ENCODE measurements at places on chromosomes 1 and 21. TPM values are rescaled to one million over a fixed set of nuclear protein-coding genes. Genes with fewer than 3 reads are reported as not detected.

- H3K27me3 ChIP-seq: no peaks in the 10 kb centered on the region
- H3K27ac ChIP-seq: no peak overlapping the region
- no peaks in the 10 kb centered on the region for H3K36me3 ChIP-seq
- DNase-seq: no peak
- no peak overlapping the region for H3K4me3 ChIP-seq
These were observed 81.2 kb downstream of the SIPA1L2 start for GRCh38 chr1:232548691-232549090.

TINAGL1 gene
- not detected for total RNA-seq

GRCh38 chr1:76500116-76500515 is 367.2 kb upstream of the ST6GALNAC5 start:
- H3K36me3 ChIP-seq: no peaks in the 10 kb centered on the region
- no peak overlapping the region for H3K4me3 ChIP-seq
- no peak for DNase-seq
- peaks cover 10% of the 10 kb centered on the region for H3K4me1 ChIP-seq
- no peak overlapping the region for H3K27ac ChIP-seq
- H3K27me3 ChIP-seq: no peaks in the 10 kb centered on the region

- DNase-seq: no peak
- no peak overlapping the region for H3K27ac ChIP-seq
- H3K4me3 ChIP-seq: no peak overlapping the region
These were observed 87.4 kb downstream of the GLUL start for GRCh38 chr1:182304218-182304617.

ATAD3A gene
- total RNA-seq: 98.7 TPM

GADD45A gene
- total RNA-seq: 36.2 TPM

- H3K4me3 ChIP-seq: peak overlapping the region; percentile 91
- H3K27ac ChIP-seq: peak overlapping the region; percentile 47
- no peaks in the 10 kb centered on the region for H3K27me3 ChIP-seq
- peaks cover 46% of the 10 kb centered on the region for H3K4me1 ChIP-seq
- no peaks in the 10 kb centered on the region for H3K36me3 ChIP-seq
- peak; percentile 72 for DNase-seq
These were observed 9.3 kb downstream of the MAP3K6 start for GRCh38 chr1:27357281-27358037.

DISP1 gene
- 2.5 TPM for total RNA-seq

GRCh38 chr1:172951730-172952365 is 98.9 kb downstream of the TNFSF18 start:
- no peak for DNase-seq
- H3K27ac ChIP-seq: no peak overlapping the region
- H3K4me3 ChIP-seq: no peak overlapping the region
- H3K4me1 ChIP-seq: peaks cover 6% of the 10 kb centered on the region
- H3K27me3 ChIP-seq: no peaks in the 10 kb centered on the region
- no peaks in the 10 kb centered on the region for H3K36me3 ChIP-seq

DNA sequence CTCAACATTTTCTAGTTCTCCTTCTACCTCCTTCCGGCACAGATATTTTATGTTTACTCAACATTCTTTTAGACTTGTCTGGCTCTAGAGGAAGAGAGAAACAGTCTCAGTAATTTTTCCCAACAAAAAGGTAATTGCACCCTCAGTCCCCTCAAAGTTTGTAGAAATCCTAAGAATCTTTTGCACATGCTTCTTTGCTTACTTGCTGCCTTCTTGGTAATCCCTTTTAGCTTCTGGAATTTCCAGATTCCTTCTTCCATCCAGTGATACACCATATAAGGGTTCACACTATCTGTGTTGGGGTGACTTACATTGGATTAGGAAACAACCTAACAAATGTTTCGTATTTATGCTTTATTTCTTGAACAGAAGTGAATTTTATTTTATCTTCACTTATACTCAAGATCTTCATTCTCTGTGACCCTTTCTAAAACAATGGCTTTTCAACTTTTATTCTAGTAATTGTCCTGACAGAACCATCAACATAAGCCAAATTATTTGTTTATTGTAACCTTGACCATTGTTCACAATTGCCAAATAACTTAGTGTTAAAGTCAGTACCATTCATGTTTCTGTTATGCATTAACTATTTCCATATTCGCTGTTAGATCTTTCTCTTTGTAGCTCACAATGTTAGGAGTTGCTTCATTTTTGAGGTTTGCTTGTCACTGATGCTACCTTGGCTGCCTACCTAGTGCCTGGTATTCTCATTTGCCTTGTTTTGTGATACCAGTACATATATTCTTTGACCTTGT is 238.1 kb downstream of the HMCN1 start:
- no peak overlapping the region for H3K27ac ChIP-seq
- no peaks in the 10 kb centered on the region for H3K27me3 ChIP-seq
- no peaks in the 10 kb centered on the region for H3K4me1 ChIP-seq

DNA sequence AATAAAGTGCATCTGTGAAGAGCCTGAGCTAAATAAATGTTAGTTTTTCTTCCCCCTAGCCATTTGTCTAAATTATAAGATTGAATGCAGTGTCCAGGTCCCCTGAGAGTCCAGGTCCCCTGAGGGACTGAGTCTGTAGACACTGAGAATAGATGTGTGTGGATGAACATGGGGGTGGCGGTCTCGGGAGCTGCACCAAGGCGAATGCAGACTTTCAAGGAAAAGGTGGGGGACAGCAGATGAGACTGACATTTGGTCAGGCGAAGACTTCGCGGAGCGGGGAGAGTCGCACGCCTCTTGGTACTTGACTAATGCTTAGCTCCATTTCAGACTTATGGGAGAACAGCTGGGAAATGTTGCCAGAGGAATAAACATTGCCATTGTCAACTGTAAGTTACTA is 17.7 kb upstream of the MX2 start:
- no peaks in the 10 kb centered on the region for H3K36me3 ChIP-seq
- no peak for DNase-seq

DNA sequence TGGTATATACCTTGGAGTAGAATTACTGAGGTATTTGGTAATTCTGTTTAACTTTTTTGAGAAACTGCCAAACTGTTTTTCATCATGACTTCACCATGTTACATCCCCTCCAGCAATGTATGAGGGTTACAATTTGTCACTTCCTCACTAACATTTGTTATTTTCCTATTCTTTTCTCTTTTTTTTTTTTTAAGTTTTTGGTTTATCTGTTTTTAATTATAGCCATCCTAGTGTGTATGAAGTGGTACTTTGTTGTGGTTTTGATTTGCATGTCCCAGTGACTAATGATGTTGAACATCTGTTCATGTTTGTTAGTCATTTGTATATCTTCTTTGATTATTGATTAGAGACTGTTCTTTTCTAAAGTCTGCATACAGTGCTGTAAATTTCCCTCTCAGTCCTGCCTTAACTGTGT is 147.3 kb downstream of the HS2ST1 start:
- no peak for DNase-seq
- no peaks in the 10 kb centered on the region for H3K27me3 ChIP-seq
- H3K4me3 ChIP-seq: no peak overlapping the region
- H3K4me1 ChIP-seq: no peaks in the 10 kb centered on the region

GRCh38 chr1:11421443-11421842 is 57.5 kb upstream of the DISP3 start:
- no peaks in the 10 kb centered on the region for H3K36me3 ChIP-seq
- H3K4me3 ChIP-seq: no peak overlapping the region
- no peak overlapping the region for H3K27ac ChIP-seq
- no peaks in the 10 kb centered on the region for H3K27me3 ChIP-seq
- no peak for DNase-seq

DNA sequence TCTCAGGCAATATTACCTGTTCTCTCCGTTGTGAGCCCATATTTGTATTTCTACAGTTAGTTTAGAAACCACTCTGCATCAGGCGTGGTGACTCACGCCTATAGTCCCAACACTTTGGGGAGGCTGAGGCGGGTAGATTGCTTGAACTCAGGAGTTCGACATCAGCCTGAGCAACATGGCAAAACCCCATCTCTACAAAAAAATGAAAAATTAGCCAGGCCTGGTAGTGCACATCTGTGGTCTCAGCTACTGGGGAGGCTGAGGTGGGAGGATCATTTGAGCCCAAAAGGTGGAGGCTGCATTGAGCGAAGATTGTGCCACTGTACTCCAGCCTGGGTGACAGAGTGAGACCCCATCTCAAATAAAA is 19.7 kb upstream of the ID3 start:
- peaks cover 27% of the 10 kb centered on the region for H3K4me1 ChIP-seq
- H3K4me3 ChIP-seq: no peak overlapping the region
- no peak for DNase-seq

All from CD8-positive, alpha-beta memory T cell (primary cell).